Activated CD4-positive, alpha-beta T cell treated with anti-CD3 and anti-CD28 coated beads, Interleukin-2, amount 50 U/mL, for 24 hours (primary cell): ENCODE measurements at places on chromosomes 2 and 18.

DNA sequence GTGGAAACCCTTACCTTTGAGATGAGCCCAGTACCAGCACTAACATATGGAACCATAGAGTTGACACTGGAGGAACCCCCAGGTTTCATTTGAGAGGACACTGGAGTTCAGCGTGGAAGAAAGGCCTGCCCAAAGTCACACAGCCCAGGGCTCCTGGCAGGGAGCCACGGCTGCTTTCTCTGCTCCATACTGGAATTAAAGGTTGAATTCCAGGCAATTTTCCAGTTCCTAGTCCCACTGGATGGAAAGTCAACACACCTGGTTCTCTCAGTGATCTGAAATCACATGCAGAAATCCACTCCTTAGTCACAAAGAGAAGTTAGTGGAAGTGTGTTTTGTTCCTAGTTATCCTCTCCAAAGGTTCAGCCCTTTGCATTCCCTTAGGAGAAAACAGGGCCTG, 336.1 kb upstream of the SKOR2 start:
- DNase-seq = no peak

GRCh38 chr2:164114937-164115336, 379.1 kb upstream of the FIGN start:
- DNase-seq = no peak

DNA sequence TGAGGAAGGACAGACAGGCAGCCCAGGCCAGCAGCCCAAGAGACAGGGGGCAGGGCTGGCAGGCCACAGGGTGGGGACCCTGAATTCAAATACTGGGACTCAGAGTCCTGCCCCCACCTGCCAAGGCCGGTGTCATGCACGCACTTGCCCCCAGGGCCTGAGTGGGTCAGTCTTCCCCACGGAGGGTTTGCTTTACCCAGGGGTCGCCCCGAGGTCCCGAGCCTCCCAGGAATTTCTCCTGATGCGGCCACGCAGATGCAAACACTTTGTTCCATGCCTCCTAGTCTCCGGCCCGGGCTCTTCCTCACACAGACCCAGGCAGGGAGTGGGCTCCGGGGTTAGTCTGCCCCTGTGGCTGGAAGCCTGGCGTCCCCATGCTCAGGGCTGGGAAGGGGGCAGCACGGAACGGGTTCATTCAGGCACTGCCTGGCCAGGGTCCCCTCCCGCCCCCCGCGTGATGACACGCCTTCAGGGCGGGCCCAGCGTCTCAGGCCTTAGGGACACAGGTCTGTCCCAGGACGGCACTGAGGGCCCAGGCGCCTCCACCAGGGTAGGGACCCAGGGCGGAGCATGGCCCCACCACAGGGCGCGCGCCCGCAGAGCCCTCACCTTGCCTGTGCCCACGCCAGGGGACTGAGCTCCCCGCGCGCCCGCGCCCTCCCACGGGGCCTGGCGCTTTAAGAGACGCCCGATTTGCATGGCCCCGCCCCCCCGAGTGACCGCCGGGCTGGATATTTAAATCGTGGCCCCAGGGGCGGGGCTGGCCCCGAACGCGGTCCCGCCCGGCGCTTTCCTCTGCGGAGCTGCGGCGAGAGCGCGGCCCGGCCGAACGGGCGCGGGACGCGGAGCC, at the start of gene SNED1:
Gene SNED1 (plus strand): TSS at position 763 of the 850 bp plus-strand sequence. CDS start 220 bp downstream, outside the sequence.
- no peak for DNase-seq

GRCh38 chr2:79855264-79856006, 342.6 kb downstream of the CTNNA2 start:
- DNase-seq = no peak

GRCh38 chr2:10493634-10494281, 45.6 kb upstream of the ODC1 start:
- peak; percentile 57 for DNase-seq

GRCh38 chr2:62446491-62446890, 59.5 kb downstream of the TMEM17 start:
- no peak for DNase-seq

DNA sequence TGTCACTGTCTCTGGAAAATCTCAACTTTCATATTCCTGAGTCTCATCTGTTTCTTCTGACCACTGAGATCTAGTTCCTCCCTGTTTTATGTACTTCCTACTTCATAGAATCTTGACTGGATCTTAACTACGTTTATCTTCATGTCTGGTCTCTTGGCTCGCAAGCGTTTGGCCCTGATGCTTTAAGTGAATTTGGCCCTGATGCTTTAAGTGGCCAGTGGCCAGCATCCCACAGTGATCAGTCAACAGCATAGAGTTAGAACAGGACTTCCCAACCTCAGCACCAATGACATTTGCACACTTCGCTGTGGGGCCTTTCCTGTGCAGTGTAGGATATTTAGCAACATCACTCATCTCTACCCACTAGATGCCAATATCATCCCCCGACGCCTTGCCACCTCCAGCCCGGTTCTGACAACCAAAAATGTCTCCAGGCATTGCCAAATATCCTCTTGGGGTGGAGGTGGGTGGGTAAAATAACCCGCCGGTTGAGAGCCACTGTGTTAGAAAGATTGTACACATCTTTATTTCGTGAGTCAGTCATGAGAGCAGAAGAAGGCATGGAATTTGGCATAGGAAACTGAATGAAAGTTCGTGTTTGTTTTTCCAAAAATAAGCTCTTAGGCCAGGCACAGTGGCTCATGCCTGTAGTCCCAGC, 12.2 kb downstream of the TM4SF20 start:
- no peak for DNase-seq

DNA sequence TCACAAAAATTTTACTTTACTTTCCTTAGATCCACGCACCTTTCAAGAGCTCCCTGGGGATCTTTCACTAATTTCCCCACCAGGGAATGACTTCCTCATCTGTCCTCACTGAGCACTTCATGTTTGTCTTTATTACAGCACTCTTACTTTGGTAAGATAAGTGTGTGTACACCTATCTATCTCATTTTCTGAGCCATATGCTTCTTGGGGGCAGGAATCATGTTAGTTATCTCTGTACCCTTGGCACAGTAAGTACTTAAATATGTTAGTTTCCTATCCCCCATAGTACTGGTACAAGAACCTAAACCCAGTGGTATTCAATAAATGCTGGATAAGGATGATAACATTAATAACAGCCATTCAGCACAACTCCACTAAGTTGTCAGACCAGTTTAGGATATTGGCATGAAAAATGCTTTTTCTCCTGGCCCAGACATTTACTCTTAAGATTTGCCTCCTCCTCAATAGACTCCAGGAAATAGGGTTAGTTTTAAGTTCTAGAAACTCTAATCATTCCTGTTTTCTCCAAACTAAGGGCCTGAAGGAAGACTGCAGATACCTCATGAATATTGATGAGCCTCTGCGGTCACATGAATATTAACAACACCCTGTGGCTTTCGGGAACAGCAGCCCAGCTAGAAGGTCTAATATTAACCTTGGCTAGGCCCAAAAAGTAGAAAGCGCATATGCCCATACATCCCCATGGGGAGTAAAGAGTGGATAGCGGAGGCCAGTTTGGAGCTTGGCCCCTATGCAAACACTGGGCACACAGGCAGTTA, 38.2 kb downstream of the NHEJ1 start:
- no peak for DNase-seq

- DNase-seq = no peak
Measured at GRCh38 chr18:62738639-62739038, 23.3 kb downstream of the PHLPP1 start.

DNA sequence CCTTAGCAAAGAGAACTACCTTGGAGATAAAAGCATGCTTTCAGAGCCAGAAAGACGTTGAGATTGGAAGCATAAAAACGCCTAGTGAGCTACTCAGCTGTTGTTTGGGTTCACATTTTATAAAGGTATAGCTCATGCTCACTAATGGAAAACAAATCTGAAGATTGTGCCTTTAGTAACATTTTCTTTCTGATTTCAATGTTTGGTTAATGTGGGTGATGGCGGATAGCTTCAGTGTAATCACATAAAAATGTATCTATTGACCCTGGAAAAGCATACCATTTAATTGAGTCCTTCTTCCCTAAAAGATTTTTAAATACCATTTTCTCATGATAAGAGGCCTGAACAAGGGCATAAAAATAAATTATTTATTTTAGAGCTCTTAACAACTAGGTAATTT, 73.4 kb downstream of the DTNA start:
- DNase-seq = no peak
